ENCODE measurements at places on chromosomes 6 and 20.

DNA sequence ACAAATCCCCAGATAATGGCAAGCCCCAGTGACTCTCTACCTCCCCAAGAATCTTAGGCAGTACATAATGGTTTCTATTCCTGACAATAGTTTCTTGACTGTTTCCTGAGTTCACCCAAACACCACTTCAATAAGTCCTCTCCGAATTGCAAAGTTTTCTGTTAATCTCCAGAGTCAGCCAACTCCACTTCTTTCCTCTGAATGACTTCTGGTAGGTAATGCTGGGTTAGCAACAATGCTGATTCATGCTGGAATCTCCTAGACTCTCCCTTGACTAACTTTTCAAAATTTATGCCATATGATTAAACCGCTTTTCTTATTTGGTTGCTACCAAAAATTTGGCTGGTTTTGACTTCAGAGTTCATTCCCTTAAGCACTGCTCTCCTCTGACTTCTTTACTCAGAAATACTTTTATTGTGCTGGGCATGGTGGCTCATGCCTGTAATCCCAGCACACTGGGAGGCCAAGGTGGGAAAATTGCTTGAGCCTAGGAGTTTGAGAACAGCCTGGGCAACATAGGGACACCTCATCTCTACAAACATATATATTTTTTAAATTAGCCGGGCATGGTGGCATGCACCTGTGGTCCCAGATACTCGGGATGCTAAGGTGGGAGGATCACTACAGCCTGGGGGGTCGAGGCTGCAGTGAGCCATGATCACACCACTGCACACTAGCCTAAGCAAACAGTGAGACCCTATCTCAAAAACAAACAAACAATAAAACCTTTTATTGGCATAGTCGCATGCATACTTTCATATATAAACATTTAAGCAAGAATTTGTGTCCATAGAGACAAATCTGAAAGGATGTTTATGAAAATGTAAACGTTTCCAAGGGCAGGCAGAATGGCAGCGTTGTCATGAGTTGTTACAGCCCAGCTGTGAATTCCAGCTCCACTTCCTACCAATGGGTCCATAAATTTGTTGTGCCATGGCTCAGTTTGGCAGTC lies 249.3 kb upstream of the PLN start:
- no peak for DNase-seq

DNA sequence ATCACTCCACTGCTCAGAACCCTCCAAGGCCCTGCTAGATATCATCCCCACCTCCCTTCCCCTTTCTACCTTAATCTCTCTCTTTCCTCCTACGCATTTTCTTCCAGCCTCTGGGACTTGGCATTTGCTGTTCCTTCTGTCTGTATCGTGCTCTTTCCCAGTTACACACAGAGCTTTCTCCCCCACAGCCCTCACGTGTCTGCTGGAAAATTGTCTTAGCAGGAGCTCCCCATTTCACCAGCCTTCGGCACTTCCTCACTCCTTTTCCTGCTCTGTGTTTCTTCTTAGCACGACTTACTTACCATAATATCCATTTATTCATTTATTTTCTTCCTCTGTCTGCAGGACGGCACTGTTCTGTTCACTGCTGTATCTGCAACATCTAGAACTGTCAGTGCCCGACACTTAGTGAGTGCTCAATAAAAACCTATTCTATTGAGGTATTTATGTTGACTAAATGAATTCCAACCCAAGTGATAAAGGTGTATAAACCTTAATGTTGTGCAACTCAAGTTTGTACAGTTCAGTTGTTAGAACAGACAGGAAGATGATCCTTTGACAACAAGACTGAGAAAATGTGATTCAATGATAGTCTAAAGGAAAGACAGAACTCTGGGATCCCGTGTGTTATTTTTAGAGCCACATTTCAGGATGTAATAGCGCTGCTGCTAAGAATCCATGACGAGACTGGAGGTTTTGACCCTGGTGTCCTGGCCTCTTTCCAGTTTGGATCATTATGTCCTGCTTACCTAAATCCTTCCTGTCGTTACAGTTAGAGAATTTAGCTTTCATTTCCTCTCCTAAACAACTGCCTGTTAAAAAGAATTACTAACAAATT lies 170.1 kb upstream of the LAMP5 start:
- DNase-seq: peak; percentile 37

GRCh38 chr6:41974281-41974825 lies 32.7 kb upstream of the CCND3 start:
- no peak for DNase-seq

DNA sequence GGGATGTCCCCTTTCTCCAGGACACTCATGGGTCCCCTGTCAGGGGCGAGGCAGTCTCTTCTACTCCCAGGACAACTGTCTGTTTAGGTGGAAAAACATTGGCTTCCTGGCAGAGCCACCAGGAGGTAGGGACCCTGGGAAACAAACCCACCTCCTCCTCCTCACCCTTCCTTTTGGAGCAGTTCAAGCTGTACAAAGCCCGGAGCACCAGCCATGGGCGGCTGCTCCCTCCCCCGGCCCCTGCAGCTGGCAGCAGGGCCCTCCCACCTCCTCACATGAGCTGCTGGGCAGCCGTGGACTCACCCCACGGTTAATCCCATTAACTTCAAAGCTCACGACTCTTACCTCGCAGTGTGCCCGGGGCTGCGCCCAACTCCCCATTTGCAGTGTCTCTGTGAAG lies 48.6 kb downstream of the CDH4 start:
- DNase-seq: no peak

- no peak for DNase-seq
Observed at GRCh38 chr6:159193923-159194322, 24.7 kb downstream of the FNDC1 start.

GRCh38 chr20:46541229-46541935 lies 9.1 kb downstream of the OCSTAMP start:
- no peak for DNase-seq

DNA sequence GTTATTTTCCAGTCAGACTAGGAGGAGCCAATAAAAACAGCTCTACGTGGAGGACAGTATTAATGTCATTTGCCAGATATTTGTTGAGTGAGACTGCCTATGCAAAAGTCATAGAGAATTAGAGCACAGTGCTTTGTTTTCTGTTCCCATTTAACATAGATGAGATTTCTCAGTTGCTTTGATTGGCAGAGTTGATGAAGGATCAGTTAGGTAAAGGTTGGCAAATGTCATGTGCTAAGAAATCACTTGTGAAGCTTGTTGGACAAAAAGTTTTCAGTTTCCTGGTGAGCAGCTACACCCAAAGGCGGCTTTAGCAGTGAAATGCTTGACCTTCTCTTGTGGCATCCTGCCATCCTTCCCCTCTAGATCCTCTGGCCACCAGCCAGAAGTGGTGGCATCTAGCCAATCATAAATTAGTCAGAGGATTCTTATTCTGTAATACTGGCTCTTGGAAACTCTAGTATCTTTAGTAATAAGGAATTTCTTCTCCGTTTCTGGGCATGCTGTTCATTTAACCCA lies 37.0 kb downstream of the BCKDHB start:
- peak; percentile 64 for DNase-seq

- DNase-seq: no peak
Observed at GRCh38 chr6:30544666-30545272, 11.5 kb downstream of the GNL1 start.

GRCh38 chr6:36227379-36228228 lies 31.1 kb downstream of the BRPF3 start:
- DNase-seq: no peak

DNA sequence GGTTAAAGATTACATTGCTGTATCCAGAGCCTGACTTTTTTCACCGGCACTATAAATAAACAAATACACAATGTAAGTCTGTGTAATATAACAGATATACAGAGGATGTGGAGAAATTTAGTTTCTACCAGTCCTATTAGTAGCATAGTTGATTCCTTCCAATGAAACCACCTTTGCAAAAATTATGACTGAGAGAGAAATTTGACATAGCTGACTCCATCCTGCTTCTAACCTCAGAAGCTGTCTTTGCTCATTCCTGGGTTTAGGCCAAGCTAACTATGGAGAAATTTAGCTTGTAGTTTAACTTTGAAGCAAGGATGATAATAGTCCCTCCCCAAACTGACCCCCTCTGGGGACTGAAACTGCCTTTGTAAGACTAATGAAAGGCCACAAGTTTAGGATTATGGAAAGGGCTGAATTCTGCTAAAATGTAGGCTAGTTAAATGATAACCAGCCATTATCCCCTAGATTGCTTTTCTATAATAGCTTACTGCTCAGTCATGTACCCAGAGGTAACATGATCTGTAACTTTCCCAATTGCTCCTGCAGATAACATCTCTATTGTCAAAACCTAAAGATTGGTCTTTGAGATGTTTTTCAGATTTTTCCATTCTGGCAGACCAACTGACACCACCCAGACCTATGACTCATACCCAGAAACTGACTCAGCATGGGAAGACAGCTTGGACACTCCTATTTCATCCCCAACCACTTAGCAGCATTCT lies 172.8 kb upstream of the ARG1 start:
- peak; percentile 70 for DNase-seq

DNA sequence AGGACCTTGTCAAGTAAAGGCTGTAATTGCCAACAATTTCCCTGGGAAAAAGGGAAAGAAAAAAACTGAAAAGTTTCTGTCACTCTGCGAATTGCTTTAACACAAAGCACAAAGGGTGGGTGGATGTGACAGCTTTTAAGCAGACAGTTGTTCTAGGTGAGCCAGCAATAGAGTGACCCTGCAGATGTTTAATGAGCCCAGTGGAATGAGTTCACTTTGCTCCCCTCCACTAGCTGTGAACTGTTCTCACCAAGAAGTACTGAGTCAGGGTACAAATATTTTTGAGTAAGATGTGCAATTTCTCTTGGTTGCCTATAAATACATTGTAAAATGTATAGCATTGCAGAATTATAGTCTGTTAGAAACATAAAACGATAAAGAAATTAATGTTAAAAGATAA lies 26.2 kb upstream of the LRRC1 start:
- DNase-seq: no peak

- DNase-seq: no peak
Observed at GRCh38 chr6:31473780-31474761, 23.9 kb upstream of the MICB start.

DNA sequence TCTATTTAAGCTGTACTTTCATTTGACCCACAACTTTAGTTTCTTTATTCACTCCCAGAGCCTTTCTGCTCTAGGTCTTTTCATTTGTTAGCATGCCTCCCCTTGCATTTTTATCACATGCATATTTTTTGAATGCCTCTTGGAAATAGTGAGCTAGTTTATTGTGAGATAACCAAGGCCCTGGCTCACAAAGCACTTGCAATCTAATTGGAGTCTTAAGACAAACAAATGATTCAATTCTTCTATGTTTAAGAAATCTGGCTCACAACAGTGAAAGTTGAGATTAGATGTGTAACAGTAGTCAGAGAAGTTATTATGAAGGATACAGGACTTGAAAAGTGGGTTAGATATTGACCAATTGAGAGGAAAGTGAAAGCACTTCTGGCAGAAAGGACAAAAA lies 173.4 kb downstream of the MOXD1 start:
- DNase-seq: no peak

DNA sequence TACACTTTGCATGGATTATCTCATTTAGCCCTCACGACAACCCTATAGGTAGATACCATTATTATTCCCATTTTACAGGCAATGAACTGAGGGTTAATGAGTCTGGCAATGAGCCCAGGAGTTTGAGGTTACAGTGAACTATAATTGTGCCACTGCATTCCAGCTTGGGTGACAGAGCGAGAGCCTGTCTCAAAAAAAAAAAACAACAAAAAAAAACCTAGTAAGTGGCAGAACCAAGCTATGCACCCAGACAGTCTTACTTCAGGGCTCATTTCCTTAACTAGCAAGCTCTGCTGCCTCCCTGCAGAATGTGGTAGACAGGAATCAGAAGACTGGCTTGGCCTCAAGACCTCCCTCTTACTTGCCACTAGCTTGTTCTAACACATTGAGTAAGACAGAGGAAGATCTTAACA lies 71.9 kb upstream of the RREB1 start:
- DNase-seq: no peak

- DNase-seq: no peak
Observed at GRCh38 chr6:154167126-154167525, 128.1 kb downstream of the OPRM1 start.

DNA sequence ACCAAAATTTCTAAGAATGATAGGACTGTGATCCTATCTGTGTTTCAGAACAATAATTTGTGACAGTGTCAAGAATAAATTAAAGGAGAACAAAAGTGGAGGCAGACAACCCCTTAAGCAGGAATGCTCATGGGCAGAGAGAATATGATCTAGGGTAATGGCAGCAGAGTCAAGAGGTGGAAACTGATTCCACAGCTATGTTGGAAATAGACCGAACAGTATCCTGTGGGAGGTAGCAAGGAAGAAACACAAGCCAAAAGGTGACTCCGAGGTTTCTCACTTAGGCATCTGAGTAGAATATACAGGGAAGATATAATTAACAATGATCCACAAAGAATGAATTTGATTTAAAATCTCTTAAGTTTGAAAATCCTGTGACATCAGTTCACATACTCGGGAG lies 100.5 kb downstream of the NRSN1 start:
- DNase-seq: no peak

GRCh38 chr6:169589699-169590257 lies 112.1 kb downstream of the WDR27 start:
- peak; percentile 39 for DNase-seq

DNA sequence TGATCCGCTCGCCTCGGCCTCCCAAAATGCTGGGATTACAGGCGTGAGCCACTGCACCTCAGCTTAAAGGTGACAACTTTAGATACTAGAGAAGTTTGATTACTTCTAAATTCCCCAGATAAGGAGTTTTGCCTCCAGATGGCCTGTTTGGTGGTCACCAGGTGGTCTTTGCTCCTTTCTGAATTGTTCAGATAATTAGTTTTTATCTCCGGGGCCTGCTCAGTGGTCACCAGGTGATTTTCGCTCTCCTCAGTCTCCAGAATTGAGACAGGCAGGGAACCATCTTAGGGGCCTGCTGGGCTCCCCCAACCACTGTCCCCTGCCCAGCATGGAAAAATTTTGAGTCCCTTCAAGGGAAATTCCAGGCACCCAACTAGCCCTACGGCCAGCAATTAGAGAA lies 62.6 kb downstream of the GPR6 start:
- DNase-seq: no peak

- no peak for DNase-seq
Observed at GRCh38 chr6:161882196-161882765, 608.4 kb upstream of the AGPAT4 start.

DNA sequence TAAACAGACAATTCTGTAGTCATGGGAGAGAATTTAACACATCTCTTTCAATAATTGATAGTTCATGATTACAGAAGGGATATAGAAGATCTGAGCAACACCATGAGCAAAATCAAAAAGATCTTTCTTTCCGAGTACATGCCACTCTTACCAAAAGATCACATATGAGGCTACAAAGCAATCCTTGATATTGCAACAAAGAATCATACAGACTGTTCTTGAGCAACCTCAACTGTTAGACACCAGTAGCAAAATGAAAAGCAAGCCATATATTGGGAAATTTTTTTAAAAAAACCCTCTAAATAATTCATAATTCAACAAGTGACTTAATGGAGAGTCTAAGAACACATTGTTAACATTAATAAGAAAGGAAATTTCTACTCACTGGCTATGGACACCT lies 3.6 kb upstream of the CD83 start:
- no peak for DNase-seq

- no peak for DNase-seq
Observed at GRCh38 chr6:144696610-144697368, 411.7 kb downstream of the UTRN start.

GRCh38 chr6:105174512-105174911 lies 5.3 kb downstream of the POPDC3 start:
- DNase-seq: peak; percentile 68

Data from GM04503 (cell line).